Activated naive CD4-positive, alpha-beta T cell treated with anti-CD3 and anti-CD28 coated beads, Interleukin-2, amount 10 ng/mL, durations not matched to agents 5 hours and 36 hours (primary cell): ENCODE measurements at places on chromosomes 5 and 9. TPM values are rescaled to one million over a fixed set of nuclear protein-coding genes. Genes with fewer than 3 reads are reported as not detected.

The IRGM gene
- 2.2 TPM for total RNA-seq

The SUSD1 gene
- total RNA-seq, result 8.3 TPM

The MCTP1 gene
- not detected for total RNA-seq

The HAVCR1 gene
- total RNA-seq, result 4.7 TPM

The PKD2L2 gene
- not detected for total RNA-seq

The MCC gene
- 1.7 TPM for total RNA-seq

The PGM5 gene
- total RNA-seq, result not detected

The PLEKHG4B gene
- total RNA-seq, result not detected

The DMRTA1 gene
- not detected for total RNA-seq

The CDHR2 gene
- total RNA-seq, result 2.1 TPM

The CBY3 gene
- 0.71 TPM for total RNA-seq

The ANKRD18A gene
- total RNA-seq, result 1.0 TPM
